G401 (cell line): ENCODE measurements at places on chromosomes 2 and 18. TPM values are rescaled to one million over a fixed set of nuclear protein-coding genes. Genes with fewer than 3 reads are reported as not detected.

FER1L5 gene
- not detected in 2 replicates for total RNA-seq

RAB6D gene
- 0.06 TPM in 1 of 2 replicates, not detected in the other for total RNA-seq

MPHOSPH10 gene
- total RNA-seq: 13.2 and 17.5 TPM in 2 replicates

TM4SF20 gene
- total RNA-seq: not detected in 2 replicates

STAMBP gene
- total RNA-seq: 34.6 and 41.4 TPM in 2 replicates

LONRF2 gene
- total RNA-seq: 0.06 TPM in 1 of 2 replicates, not detected in the other

LYPD6B gene
- total RNA-seq: 21.3 and 28.7 TPM in 2 replicates

MC2R gene
- not detected in 2 replicates for total RNA-seq

PNPT1 gene
- total RNA-seq: 27.4 and 51.7 TPM in 2 replicates

PREPL gene
- 24.9 and 39.2 TPM in 2 replicates for total RNA-seq

SCTR gene
- not detected in 2 replicates for total RNA-seq

ST8SIA5 gene
- total RNA-seq: not detected in 2 replicates

LRRTM4 gene
- total RNA-seq: not detected in 2 replicates

CYTIP gene
- not detected in 2 replicates for total RNA-seq

PCBP1 gene
- 150 and 167 TPM in 2 replicates for total RNA-seq

FOSL2 gene
- total RNA-seq: 12.1 and 16.1 TPM in 2 replicates

ASB18 gene
- total RNA-seq: not detected in 2 replicates

KCNJ3 gene
- total RNA-seq: not detected in 2 replicates
